ENCODE measurements at places on chromosomes 4 and X. TPM values are rescaled to one million over a fixed set of nuclear protein-coding genes. Genes with fewer than 3 reads are reported as not detected.

Gene OTUD6A
- not detected for total RNA-seq

Gene GLRA2
- not detected for total RNA-seq

Gene SPANXA2
- total RNA-seq = not detected

Gene S100G
- not detected for total RNA-seq

Gene FHDC1
- 2.0 TPM for total RNA-seq

Gene CPE
- 9.1 TPM for total RNA-seq

Gene CHM
- 41.3 TPM for total RNA-seq

Gene NRK
- 0.16 TPM for total RNA-seq

Gene CXCL3
- total RNA-seq = 9.8 TPM

Gene SETD7
- total RNA-seq = 66.9 TPM

GRCh38 chr4:185305979-185306442 is 89.7 kb downstream of the LRP2BP start:
- no peak overlapping the region for H3K4me3 ChIP-seq
- H3K27me3 ChIP-seq = no peaks in the 10 kb centered on the region
- H3K36me3 ChIP-seq = peaks cover 9% of the 10 kb centered on the region
- peak overlapping the region; percentile 66 for H3K27ac ChIP-seq
- H3K4me1 ChIP-seq = peaks cover 30% of the 10 kb centered on the region
- peak; percentile 47 for DNase-seq

GRCh38 chr4:76380561-76380960 is 40.4 kb downstream of the CCDC158 start:
- H3K27ac ChIP-seq = no peak overlapping the region
- peaks cover 10% of the 10 kb centered on the region for H3K4me1 ChIP-seq
- H3K4me3 ChIP-seq = no peak overlapping the region
- H3K36me3 ChIP-seq = no peaks in the 10 kb centered on the region

DNA sequence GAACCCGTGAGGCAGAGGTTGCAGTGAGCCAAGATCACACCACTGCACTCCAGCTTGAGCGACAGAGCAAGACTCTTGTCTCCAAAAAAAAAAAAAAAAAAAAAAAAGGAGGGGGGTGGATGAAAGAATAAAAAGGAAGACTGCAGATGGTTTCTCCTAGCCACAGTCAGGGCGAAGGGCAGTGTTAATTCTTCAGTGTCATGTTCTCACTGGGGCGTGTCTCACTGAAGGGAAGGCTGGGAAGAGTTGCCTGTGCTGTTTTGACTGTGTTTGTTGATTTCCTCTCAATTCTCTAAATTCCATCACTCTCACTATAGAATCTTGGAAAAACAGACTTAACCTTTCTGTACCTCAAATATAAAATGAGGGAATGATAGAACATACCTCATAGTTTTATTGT is 71.6 kb upstream of the DHX15 start:
- no peaks in the 10 kb centered on the region for H3K36me3 ChIP-seq
- DNase-seq = no peak
- peaks cover 20% of the 10 kb centered on the region for H3K4me1 ChIP-seq

GRCh38 chrX:153685751-153686696 is 1.7 kb upstream of the SLC6A8 start:
- no peaks in the 10 kb centered on the region for H3K4me1 ChIP-seq
- no peak for DNase-seq
- no peak overlapping the region for H3K4me3 ChIP-seq
- H3K27me3 ChIP-seq = no peaks in the 10 kb centered on the region

DNA sequence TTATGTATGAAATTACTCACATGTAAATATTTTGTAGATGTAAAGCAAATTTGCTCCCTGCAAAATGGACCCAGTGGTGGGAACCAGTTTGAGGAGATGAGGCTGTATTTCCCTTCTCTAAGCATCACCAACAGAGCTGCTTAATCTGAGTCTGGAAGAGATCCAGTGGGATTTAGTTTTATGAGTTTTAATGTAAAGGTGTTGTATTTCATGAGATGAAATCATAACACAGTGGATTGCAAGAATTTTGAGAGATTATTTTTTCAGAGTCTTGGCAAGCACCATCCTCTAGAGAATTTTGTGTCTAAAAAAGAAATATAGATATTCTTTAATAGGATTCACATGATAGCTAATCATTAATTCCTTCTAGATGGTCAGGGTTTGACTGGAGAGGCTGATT is 35.6 kb upstream of the SFRP2 start:
- H3K27me3 ChIP-seq = no peaks in the 10 kb centered on the region
- no peaks in the 10 kb centered on the region for H3K36me3 ChIP-seq
- peaks cover 9% of the 10 kb centered on the region for H3K4me1 ChIP-seq
- no peak for DNase-seq
- no peak overlapping the region for H3K4me3 ChIP-seq
- no peak overlapping the region for H3K27ac ChIP-seq

- H3K27ac ChIP-seq = no peak overlapping the region
- H3K4me1 ChIP-seq = peaks cover 3% of the 10 kb centered on the region
- H3K4me3 ChIP-seq = no peak overlapping the region
- H3K36me3 ChIP-seq = peaks cover 13% of the 10 kb centered on the region
These were observed 20.5 kb upstream of the STS start for GRCh38 chrX:7127056-7127455.

DNA sequence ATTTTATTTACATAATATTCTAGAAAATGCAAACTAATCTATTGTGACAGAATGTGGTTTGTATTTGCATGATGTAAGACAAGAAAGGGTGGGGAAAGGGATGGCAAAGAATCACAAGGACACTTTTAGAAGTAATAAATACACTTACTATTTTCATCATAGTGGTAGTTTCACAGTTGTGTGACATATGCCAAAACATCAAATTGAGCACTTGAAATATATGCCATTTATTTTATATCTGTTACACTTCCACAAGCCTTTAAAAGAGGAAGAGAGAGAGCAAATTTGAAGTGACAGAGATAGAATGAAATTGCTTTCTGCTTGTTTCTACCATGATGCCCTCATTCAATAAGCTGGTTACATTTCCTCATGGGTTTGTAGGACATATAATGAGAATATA is 230.0 kb upstream of the NWD2 start:
- H3K27me3 ChIP-seq = no peaks in the 10 kb centered on the region
- no peaks in the 10 kb centered on the region for H3K36me3 ChIP-seq
- H3K4me1 ChIP-seq = no peaks in the 10 kb centered on the region
- no peak overlapping the region for H3K4me3 ChIP-seq
- no peak overlapping the region for H3K27ac ChIP-seq
- DNase-seq = no peak

DNA sequence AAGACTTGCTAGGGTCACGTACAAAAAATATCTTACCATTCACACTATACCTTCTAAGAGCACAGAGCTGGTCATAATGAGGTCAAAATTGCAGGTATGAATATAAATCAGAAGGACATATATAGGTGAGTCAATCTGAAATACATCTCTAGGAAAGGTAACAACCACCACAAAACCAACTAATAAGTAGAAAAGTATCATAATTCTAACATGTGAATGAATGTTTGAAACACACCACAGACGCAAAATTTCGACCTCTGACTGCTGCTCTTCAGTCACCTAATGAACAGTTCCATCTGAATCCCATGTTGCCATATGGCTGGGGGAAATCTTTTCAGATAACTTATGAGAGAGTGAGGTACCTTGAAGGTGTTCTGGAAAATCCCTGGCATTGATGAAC is 22.1 kb downstream of the STAP1 start:
- no peak overlapping the region for H3K4me3 ChIP-seq
- no peak for DNase-seq
- no peaks in the 10 kb centered on the region for H3K4me1 ChIP-seq
- no peak overlapping the region for H3K27ac ChIP-seq
- no peaks in the 10 kb centered on the region for H3K36me3 ChIP-seq
- H3K27me3 ChIP-seq = no peaks in the 10 kb centered on the region

- H3K27ac ChIP-seq = no peak overlapping the region
- peaks cover 79% of the 10 kb centered on the region for H3K27me3 ChIP-seq
- H3K36me3 ChIP-seq = no peaks in the 10 kb centered on the region
- H3K4me3 ChIP-seq = no peak overlapping the region
- no peaks in the 10 kb centered on the region for H3K4me1 ChIP-seq
- DNase-seq = peak; percentile 56
These were observed 205.3 kb upstream of the GEMIN8 start for GRCh38 chrX:14235004-14235403.

DNA sequence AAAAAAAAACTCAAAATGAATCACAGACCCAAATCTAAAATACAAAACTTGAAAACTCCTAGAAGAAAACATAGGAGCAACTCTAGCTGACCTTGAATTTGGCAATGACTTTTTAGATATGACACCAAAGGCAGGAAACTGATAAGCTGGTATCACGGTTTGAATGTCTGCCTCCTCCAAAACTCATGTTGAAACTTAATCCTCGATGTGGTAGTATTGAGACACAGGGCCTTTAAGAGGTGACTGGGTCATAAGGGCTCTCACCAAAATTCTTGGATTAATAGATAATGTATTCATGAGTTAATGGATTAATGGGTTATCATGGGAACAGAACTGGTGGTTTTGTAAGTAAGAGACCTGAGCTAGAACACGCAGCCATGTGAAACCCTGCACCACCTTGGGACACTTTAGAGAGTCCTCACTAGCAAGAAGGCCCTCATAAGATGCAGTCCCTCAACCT is 40.5 kb downstream of the FRYL start:
- H3K4me1 ChIP-seq = peaks cover 13% of the 10 kb centered on the region
- no peaks in the 10 kb centered on the region for H3K27me3 ChIP-seq
- H3K4me3 ChIP-seq = no peak overlapping the region
- DNase-seq = no peak
- no peak overlapping the region for H3K27ac ChIP-seq
- H3K36me3 ChIP-seq = no peaks in the 10 kb centered on the region

DNA sequence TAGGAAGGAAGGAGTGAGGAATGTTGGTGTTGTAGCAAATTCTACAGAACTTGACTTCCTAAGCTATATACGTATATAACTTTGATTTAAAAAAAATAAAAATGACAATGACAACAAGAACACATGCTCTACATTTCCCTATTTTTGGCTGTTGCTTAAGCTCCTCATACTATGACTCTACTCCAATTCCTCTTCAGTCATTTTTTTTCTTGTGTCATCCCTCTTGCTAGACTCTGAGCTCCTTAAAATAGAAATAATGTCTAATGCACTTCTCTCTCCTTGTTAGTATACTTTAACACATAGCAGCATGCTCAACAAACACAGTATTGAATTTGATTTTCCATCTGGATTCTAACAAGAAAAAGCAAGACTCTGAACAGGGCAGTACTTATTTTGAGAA is 144.0 kb downstream of the HDX start:
- H3K27ac ChIP-seq = no peak overlapping the region
- H3K4me3 ChIP-seq = no peak overlapping the region
- no peaks in the 10 kb centered on the region for H3K27me3 ChIP-seq
- DNase-seq = no peak
- H3K4me1 ChIP-seq = peaks cover 3% of the 10 kb centered on the region

DNA sequence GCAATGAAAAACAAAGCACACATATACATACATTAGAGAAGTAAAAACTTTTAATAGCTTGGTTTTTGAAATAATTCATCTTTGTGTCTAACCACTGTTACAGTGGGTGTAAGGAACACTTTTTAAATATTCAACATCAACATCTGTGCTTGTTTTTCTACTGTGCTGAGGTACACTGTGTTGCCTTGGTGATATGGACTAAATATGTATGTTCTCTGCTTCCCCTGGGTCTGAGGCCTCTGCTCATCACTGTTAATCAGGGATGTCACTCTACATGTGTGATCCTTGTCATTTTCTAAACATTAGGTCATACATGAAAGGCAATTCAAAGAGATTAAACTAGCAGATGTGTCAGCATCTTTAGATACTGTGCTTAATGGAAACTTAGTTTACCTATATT is 10.9 kb downstream of the MCTS1 start:
- H3K27ac ChIP-seq = no peak overlapping the region
- H3K4me3 ChIP-seq = no peak overlapping the region
- peaks cover 43% of the 10 kb centered on the region for H3K36me3 ChIP-seq

DNA sequence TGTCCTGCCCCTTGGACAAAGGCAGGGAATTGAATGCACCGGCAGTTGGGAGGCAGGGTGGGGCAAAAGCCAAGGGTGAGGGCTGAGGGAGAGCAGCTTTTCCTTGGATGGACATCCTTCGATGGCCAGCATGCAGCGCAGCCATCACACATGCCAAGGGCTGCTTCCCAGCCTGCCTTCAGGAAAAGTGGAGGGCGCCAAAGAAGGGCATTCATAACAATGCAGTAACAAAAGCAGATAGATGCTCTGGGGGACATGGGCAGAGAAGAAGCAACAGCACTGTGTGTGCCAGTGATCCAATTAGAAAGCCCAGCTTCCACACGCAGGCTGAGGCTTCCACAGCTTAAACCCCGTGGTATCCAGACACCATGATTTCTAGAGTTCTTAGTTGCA is 71.5 kb downstream of the TSPAN5 start:
- no peak overlapping the region for H3K4me3 ChIP-seq
- H3K4me1 ChIP-seq = peaks cover 7% of the 10 kb centered on the region

DNA sequence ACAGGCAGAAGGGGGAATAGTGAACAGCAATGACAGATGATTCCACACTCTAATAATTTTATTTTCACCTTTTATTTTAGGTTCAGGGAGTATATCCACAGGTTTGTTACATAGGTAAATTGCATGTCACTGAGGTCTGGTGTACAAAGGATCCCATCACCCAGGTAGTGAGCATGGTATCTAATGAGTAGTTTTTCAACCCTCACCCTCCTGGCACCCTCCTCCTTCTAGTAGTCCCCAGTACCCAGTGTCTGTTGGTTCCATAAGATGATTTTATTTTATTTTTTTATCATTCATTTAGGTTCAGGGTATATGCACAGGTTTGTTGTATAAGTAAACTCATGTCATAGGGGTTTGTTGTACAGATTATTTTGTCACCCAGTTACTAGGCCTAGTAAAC is 58.6 kb upstream of the UGT8 start:
- H3K4me3 ChIP-seq = no peak overlapping the region
- no peaks in the 10 kb centered on the region for H3K27me3 ChIP-seq
- no peaks in the 10 kb centered on the region for H3K36me3 ChIP-seq
- no peaks in the 10 kb centered on the region for H3K4me1 ChIP-seq

- no peak overlapping the region for H3K27ac ChIP-seq
- DNase-seq = peak; percentile 36
- peaks cover 32% of the 10 kb centered on the region for H3K4me1 ChIP-seq
- no peaks in the 10 kb centered on the region for H3K27me3 ChIP-seq
- peaks cover 6% of the 10 kb centered on the region for H3K36me3 ChIP-seq
These were observed 210.1 kb upstream of the FAT4 start for GRCh38 chr4:125104616-125105015.

All from MCF 10A (cell line).